ENCODE measurements at places on chromosomes 11 and 22.

DNA sequence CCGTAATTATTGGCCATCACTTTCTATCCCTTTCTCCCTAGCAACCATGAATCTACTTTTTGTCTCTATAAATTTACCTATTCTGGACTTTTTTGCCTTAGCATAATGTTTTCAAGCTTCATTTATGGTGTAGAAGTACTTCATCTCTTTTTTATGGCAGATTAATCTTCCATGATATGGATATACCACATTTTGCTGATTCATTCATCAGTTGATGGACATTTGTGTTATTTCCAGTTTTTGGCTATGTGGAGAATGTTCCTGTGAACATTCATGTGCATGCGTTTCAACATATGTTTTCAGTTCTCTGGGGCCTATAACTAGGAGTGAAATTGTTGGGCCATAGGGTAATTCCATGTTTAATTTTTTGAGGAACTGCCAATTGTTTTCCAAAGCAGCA, 12.8 kb downstream of the CAPN1 start:
- no peak for DNase-seq

DNA sequence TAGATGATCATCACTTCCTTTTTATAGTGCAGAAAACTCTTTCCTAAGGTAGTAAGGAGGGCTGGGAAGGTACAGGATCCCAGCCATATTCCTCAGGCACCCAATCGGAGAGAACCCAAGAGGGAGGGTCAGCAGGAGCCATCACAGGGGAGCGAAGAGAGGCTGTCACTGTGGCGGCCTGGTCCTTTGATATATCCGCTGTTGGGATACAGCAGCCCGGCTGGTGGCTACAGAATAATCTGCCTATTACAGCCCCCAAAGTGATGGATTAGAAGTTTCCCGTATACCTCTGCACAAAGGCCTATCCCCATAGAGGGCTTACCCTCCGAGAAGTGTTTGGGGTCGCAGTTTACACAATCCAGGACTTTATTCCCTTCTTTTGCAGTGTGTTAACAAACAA, 48.5 kb downstream of the OR4D9 start:
- DNase-seq, result no peak

- no peak for DNase-seq
These were observed 1233.8 kb upstream of the CNTN5 start for GRCh38 chr11:97786961-97787360.

DNA sequence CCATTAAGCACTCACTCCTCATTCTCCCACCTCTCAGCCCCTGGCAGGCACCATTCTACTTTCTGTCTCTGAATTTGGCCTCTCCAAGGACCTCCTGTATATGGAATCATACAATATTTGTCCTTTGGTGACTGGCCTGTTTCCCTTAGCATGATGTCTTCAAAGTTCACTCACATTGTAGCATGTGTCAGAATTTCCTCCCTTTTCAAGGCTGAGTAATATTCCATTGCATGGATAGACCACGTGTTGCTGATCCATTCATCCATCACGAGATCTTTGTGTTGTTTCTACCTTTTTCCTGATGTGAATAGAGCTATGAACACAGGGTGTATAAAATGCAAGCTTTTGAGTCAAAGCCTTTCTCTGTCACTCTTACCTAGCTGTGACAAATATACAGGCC, 11.6 kb downstream of the FADS2 start:
- no peak for DNase-seq

GRCh38 chr11:65329944-65330403, 3.7 kb upstream of the DPF2 start:
- DNase-seq, result peak; percentile 82

- DNase-seq, result no peak
These were observed 19.6 kb downstream of the POU2AF1 start for GRCh38 chr11:111359223-111360149.

- DNase-seq, result no peak
These were observed 130.1 kb downstream of the SOX6 start for GRCh38 chr11:16226245-16226644.

Measured in CD4-positive, alpha-beta T cell treated with Interleukin-4 for 4 hours (primary cell).